LNCaP clone FGC (cell line): ENCODE measurements at places on chromosomes 2 and 18.

DNA sequence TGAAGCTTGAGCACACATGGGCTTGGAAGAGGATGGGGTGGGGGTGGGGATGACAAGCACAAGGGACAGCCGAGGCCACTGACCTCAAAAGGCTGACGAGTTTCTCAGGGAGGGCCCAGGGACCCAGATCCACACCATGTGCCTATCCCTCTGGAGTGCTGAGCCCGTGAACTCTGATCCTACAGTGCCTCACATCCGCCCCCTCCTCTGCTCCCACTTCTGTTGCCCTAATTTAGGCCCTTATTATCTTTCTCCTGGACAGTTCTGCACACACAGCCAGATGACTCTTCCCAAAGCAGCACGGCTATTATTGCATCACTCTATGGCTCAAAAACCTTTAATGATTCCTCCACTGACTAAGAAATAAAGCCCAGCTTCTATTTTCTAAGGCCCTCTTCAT is 24.8 kb downstream of the CYRIA start:
- no peak for DNase-seq

DNA sequence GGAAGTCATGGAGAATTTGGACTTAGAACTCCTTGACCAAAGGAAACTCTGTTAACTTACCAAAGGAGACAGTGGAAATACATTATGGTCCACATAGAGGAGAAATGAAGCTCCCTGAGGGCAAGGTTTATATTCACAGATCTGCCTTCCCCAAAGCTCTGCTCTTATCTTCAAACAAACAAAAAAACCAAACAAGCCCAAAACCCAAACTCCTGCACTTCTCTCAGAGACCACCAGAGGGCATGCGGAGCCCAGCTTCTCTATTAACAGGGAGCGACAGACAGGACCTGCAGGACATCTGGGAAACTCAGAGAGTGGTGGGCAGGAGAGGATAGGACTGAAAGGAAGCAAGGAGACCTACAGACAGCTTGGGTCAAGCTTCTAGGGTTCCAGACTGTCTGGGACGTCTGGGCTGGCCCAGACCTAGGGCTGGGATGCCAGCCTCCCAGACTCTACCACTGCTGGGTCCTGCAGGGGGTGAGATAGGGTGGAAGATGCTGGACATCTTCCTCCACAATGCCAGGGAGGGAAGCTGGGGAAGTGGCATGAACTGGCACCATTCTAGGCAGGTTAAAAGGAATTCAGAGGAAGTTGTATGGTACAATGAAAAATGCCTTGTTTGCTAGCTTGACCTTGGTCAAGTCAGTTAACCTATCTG is 4.0 kb upstream of the WNT10A start:
- no peak for DNase-seq

- no peak for DNase-seq
Observed at GRCh38 chr2:20352230-20352578, 1.6 kb upstream of the PUM2 start.

GRCh38 chr2:36059691-36060090 is 295.9 kb upstream of the CRIM1 start:
- no peak for DNase-seq

GRCh38 chr2:25228848-25229278 is 60.5 kb upstream of the POMC start:
- peak; percentile 15 for DNase-seq

DNA sequence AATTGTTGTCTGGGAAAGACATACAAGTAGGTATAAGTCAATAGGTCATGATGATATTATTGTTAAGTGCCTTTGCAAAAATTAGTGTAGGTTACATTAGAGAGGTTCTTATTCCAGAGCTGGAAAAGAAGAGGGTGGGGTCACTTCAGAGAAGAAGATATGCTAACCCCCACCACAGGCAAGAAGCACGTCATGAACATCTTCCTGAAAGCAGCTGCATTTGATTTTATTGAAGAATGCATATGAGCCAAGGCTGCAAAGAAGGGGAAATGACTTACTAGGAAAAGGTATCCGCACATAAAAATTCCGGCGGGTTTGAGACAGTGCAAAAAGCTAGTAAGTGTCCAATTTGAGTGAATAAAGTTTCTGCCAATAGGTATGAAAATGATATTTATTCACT is 195.3 kb upstream of the CDH2 start:
- DNase-seq = no peak

DNA sequence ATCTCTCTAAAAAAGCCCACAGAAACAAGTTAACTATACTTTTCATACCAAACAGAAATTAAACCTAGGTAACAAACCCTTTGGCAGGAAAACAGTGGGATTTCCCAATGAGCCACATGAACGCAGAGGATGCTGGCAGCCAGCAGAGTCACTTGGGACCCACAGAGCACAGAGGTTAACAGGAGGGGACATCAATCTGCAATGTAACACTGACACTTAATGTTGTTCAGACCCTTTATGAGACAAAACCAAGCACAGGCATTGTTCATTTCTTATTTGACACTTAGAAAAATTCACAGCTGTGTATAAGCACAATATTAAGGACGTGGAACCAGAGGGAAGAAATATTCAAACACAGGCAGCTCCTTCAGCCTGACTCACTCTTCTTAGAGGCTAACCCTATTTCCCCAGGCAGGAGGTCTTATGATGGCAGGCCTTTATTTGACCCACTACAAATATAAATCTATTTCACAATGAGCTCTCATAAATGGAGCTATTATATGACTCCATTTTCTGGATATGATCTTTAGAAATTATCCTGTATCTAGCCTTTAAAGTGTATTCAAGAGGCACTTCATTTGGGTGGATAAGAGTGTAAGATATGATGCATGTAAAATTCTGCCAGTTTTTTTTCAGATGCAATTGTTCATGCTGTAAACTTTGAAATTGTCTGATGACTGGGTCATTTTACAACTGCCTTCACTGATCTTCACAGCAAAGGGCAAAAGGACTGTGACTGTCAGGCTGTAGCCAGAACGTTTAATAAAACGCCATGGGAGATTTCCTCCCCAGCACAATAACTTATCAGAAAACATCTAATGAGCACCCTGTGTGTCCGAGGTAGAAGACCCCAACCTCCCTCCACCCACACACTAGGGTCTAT is 132.8 kb upstream of the SATB2 start:
- no peak for DNase-seq

- no peak for DNase-seq
Observed at GRCh38 chr2:23801396-23801795, 125.5 kb downstream of the ATAD2B start.
